ENCODE measurements at places on chromosomes 11 and 22.

DNA sequence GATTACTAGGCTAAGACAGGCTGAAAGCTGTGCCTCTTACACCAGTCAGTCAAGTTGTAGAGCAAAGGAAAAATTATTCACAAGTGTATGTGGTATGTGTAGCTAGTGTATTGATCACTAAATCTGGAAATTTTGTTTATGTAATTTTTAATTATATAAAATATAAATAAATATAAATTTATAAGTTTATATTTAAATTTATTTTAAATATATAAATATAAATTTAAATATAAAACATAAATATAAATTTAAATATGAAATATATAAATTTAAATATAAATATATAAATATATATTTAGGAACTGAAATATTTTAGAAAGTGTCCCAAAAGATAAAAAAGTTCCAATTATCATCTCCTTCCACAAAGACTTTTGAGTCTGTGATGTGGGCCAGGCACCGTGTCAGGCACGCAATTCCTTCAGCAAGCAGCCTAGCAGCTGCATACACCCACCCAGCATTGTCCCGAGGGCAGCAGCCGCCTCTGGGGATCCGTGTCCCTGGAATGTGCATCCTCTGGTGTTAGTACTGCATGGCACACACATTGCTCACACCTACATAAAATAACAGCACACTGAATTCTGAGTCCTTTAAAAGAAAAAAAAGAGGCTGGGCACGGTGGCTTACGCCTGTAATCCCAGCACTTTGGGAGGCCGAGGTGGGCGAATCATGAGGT is 1098.0 kb downstream of the BRD1 start:
- no peak for DNase-seq

- no peak for DNase-seq
These were observed 18.8 kb downstream of the ZFP91 start for GRCh38 chr11:58597486-58598144.

DNA sequence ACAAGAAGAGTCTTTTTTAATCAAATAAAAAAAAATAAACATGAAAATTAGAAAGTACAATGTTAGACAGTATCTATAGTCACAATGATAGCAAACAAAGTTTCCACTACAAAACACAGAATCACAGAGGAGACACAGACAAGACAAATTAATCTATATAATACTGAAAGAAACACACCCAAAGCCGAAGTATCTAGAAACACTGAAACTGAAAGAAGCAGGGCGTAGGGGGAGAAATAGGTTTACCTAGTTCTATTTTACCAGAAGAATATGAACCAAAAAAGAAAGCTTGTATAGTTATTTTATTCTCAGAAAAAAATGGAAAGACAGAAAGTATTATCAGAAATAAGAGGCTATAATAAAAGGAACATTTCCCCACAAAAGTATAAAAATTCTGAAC is 27.1 kb upstream of the NUP50 start:
- no peak for DNase-seq

DNA sequence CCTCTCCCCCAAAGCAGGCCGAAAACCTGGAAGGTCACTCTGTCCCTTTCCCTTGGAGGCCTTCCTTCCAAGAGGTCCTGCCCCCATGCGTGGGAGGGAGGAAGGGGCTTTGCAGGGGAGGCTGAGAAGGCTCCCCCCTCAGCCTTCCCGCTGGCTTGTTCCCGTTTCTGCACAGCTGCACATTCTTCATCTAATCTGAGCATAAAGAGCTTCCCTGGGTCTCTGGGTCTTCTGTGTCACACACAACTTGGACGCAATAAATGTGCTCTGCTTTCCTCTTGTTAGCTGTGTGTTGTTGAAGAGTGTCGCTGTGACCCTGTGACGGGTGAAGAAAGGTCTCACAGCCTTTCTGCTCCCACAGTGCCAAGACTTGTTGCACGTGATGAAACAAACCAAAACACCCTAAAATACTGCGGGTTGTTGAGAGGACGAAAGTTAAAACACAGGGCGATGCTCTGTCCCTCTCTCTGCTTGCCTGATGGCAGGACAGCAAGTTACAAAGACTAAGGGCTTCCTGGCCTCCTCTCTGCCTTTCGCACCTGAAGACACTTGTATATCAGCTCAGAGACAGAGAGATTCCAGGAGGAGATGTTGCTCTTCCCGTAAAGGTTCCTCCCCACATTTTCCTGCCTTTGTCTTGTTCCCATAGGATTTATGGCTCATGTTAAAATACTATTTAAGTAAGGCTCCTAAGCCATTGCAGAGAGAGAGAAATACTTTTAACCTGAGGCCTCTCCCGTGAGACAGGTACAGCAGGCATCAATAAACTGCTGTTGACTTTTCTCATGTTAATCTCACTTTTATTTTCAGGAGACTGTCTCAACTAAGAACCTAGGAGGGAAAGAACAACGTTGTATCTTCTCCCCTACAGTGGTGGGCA is 15.4 kb upstream of the IFITM3 start:
- DNase-seq = no peak

DNA sequence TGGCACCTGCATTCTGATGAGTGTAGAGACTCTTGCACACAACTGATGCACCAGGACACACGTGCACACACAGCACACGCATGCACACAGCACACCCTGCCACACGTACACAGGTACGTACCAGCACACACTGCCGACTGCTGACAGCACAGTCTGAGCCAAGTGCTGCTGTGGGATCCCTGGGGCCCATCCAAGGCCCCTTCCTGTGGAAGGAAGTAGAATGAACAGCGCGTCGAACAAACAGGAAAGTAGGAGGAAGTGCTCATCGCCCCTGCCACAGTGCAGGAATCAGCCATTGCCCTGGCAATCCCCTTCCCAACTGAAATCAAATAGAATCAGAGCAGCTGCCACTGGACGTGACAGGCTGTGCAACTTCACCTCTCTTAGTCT is 57.9 kb downstream of the CD82 start:
- no peak for DNase-seq

DNA sequence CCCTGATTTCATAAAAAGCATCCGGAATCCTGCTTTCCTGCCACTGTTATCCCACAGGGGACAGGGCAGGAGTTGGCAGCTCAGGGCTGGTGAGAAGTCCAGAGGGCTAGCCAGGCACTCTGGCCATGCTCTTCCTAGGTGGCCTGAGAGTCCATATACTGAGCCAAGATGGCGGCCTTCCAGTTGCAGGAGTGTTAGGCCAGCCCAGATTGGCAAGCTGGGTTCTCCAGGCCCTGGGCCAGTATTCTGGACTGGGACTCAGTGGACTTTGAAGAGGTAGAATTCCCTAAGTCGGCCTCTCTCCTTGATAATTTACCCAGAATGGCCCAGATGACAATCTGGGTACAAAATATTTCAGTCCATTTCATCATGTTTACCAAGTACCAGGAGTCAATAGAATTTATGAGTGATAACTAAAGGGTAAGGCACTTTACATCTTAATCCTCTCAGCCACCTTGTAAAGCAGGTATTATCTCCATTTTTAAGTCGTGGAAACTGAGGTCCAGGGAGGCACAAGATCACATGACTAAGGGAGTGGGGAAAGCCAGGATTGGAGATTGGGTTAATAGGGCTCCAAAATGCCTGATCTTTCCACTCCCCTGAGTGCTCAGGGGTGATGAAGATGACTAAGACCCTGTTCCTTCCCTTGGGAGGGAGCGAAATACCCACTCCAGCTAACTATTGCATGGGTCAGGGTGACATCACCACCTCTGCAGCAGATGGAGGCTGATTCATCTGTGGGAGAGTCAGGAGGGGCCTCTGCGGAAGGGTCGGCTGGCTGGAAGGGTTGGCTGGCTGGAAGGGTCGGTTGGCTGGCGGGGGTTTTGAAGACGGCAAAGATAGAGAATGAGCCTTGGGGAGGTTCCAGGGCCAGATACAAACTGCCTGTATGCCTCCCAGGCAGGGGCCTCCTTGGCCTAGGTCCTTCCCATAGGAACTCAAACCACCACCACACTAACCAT is 1.2 kb upstream of the MICALL1 start:
- no peak for DNase-seq

DNA sequence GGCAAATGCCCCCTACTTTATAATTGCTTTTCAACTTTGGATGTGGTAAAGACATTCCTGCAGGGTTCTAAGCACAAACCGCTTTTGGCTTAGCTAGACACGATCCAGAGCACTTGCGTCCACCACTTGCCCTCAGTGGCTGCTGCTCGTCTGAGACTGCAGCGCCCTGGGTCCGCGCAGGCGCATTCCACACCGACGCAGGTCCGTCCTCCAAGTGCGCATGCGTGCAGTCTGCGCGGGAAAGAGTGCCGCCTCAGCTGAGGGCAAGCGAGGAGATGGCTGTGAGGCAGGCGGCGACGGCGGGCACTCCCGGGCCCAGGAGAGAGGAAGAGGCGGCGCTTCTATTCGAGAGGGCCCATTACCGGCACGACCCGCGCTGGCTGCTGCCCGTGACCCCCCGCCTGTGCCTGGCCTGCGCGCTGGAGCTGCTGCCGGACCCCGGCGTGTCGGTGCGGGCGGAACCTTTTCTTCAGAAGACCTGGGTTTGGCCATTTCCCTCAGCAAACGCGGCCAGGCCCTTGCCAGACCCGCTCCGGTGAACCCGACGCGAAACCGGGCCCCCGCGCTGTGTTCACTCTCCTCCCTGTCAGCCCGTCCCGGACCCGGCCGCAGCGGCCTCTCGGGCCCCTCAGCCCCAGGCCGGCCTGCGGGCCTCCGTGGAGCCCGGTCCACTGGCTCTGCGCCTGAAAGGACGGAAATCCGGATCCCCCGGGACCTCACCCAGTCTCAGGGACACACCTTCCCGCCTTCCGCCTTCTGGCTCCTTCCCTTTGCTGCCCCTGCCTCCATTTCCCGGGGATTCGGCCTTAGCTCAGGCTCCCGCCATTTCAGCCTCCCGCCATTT is at the start of gene MEI1:
Gene MEI1, plus strand, starts transcription at position 240 of the 844 bp plus-strand sequence. Its CDS starts 36 bp downstream, at position 276.
- DNase-seq = peak; percentile 70

DNA sequence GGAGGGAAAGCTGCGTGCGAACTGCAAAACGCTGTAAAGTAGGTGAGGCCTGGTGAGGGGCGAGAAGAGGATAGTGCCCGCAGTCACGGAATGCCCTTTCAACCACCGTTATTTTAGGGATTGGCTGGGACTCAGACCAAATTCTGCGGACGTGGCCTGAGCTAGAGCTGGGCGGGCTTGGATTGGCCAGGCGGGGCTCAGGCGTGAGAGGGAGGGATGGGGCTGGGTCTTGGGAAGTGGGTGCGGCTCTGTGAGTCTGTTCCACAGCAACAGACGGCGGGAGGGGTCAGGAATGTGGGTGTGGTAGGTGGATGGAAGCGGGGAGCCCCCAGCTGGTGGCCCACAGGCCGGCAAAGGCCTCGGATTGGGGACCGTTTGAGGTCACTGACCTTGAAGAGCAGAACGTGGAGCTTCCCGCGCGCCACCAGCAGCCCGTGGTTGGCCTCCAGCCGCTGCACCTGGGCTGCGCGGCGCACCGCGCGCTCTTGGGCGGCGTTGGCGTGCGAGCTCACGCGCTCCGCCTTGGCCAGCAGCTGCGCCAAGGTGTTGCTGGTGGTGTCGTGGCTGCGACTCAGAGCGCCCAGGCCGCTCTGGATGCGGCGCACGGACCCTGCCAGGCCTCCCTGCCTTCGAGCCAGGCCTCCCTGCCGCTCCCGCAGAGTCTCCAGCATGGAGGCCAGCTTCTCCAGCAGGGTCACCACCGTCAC is 444 bp downstream of the CAVIN3 start:
- no peak for DNase-seq

- no peak for DNase-seq
These were observed 28.6 kb downstream of the PPIL2 start for GRCh38 chr22:21694394-21694793.

GRCh38 chr11:61635787-61636186 is 44.4 kb upstream of the DAGLA start:
- DNase-seq = no peak

DNA sequence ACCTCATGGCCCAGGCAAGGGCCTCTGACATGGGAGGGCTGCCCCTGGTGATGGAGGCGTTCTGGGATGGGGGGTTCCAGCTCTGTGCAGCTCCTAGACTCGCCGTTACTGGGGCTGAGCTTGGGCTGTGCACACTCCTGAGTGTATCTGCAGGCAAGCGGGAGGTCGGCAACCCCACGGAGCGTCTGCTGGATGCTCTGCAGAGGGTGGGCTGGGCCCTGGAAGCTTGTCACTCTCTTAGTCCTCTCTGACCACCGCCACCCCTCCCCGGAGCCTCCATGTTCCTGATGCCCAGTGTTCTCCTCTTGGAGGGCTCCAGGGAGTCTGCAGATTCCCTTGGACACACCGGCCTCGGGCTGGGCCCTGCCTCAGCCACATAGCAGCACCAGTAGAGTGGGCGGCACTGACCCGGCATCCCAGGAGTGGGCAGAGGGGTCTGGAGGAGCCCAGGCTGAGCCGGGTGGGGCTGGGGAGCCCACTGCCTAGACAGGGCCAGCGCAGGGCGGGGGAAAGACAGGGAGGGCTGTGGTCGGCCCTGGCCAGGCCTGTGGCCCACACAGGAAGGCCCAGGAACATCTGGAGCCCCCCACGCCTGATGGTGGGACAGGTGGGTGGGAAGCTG is 20.6 kb upstream of the MUC5B start:
- DNase-seq = no peak

- DNase-seq = no peak
These were observed 23.8 kb downstream of the SDHAF2 start for GRCh38 chr11:61453695-61454094.

DNA sequence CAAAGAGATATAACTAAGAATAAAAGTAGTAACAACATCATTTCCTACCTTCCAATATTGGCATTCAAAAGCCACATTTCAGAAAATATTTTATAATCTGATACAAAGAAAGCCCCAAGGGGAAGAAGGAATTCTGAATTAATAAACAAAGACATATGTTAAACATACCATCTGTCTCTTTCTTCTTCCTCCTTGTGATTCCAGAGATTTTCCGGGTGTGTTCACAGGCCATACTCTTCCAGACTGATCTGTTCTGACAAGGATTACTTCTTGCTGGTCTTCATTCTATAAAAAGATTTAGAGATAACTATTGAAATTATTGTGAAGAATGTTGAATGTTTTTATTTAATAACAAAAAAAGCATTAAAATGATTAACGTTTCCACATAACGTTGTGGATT is 65.0 kb downstream of the CWF19L2 start:
- DNase-seq = no peak

DNA sequence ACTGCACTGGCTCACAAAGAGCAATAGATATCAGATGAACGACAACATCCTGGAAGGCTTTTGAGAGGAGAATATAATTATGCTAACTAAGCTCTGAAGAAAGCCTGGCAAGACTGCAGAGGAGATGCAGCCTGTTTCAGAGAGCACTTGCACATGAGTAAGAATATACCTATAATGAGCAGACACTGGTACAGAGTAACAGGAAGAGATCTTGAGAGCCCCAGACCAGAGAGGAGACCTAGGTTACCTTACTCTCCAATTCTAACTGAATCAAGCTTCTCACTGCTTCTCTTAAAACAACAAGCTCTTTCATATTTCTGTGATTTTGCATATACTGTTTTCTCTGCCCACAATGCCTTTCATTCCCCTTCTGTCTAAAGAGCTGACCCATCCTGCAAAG is 66.5 kb downstream of the FAM168A start:
- DNase-seq = no peak

- DNase-seq = peak; percentile 42
These were observed 704 bp upstream of the CFL1 start for GRCh38 chr11:65858681-65859087.

Data from hematopoietic multipotent progenitor cell treated with erythropoietin and hydrocortisone succinate and interleukin-3 and kit ligand, for 15 days (in vitro differentiated cells).